ENCODE measurements at places on chromosomes 13 and 19.

- no peak for DNase-seq
These were observed 23.8 kb downstream of the LRCH1 start for GRCh38 chr13:46576762-46577161.

DNA sequence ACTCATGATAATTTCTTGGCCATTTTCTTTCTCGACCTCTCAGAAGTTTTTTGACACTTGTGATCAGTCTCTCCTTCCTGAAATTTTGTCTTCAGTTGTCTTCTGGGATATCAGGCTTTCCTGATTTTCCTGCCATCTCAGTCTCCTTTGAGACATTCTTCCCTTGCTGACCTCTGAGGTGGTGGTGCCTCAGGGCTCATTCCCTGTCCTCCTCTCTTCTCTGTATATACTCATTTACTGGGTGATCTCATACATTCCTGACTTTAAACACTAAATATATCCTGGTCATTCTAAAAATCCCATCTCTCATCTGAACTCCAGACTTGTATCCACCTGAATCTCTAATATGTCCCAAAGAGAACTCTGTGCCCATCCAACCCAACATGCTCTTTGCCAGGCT, 31.3 kb upstream of the STARD13 start:
- no peak for DNase-seq

DNA sequence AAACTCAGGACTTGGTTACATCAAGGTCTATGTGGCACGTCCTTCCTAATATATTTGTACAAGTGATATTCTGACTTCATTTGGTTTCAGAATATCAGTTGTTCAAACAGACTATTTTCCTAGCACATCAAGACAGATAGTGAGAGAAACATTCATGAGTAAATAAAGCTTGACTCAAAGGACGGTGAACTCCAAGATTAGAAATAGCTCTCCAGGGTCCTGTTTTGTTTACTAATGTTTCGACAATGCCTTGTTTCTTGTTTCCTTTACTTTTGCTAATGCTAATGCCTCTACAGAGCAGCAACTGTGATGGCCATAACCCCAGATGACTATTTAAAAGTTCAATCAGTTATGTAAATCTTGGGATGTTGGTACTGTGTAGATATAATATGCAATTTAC, 313.9 kb downstream of the KLF12 start:
- DNase-seq: no peak

DNA sequence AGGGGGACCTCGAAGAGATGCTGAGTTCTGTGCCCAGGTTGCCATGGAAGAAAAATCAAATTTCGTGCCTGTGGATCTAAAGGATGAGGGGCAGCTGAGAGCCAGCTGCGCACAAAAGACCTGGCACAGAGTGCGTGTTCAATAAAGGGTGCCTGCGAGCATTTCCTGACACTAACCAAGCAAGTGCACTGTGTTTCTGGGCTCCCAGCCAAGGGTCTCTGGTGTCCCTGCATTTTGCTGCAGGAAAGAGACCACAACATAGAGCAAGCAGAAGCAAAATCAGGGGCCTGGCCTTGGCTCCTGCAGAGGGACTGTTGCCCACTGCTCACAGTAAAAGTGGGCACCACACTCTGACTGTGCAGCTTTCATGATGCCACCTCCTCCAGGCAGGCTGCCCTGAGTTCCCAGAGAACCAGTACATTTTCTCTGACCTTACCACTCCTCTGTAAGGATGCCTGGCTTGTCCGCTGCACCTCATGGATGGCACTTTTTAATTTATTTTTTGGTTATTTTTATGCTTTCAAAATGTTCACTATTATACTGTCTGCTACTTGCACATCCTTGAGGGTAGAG, 70.8 kb upstream of the GPR12 start:
- DNase-seq: no peak

DNA sequence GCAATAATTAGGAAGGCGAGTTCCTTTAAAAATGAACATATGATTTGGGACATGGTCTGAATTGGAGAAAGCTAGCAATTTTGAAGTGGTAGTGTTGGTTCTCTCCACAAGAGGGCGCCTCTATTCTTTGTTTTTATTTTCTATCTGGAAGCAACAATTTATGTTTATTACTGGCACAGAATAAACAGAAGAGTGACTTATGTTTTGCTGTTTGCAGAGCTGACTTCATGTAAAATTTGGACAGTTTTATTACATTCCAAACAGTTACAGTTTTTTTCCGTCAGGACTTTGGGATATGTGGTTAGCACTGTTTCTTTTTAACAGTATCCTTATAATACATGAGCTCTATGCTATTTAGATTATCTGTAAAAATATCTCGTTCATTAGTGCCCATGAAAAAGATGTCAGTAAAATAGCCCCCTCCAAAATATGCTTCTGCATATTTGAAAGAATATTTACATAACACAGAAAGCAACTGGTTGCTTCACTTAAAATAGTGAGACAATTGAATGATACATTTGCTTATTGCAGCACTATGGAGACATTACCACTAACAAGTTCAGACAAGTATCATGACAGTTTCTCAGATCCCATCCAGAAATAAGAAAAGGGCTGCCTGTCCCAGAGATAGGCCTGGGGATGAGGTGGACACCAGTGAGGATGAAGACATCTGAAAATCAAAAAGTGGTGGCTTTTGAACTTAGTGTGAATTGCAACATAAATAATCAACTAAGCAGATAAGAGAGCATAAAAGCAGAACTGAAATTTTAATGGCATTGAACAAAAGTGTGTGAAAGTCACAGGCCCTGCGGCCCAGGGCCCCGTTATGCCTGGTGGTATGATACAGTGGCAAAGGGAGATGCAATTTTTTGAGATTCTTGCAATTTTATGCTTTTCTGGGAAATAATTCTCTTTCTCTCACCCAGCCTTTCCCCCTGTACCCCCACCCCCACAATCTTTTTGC, 32.3 kb upstream of the FGF9 start:
- no peak for DNase-seq

- peak; percentile 36 for DNase-seq
These were observed 4.9 kb upstream of the TNFSF14 start for GRCh38 chr19:6674868-6675305.

DNA sequence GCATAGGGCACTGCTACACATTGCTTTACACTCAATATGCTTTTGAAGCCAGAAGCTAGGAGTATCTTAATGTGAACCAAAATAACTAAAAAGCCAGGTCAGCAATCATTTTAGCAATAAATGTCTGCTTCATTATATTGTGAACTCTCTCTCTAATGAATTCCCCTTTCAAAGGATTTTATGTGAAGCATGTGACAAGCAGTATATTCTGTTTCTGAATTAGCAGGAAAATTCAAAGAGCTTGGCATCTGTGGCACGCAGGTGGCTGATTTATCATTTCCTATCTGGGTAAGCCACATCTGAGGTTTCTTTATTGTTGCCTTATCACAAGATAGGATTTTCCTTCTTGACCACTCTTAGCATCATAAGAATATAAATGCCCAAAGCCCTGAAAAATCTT, 56.8 kb upstream of the KLF12 start:
- no peak for DNase-seq

- no peak for DNase-seq
These were observed 54.2 kb downstream of the KDM4B start for GRCh38 chr19:5023128-5023571.

GRCh38 chr13:108033800-108034707, 181.3 kb downstream of the LIG4 start:
- DNase-seq: no peak

DNA sequence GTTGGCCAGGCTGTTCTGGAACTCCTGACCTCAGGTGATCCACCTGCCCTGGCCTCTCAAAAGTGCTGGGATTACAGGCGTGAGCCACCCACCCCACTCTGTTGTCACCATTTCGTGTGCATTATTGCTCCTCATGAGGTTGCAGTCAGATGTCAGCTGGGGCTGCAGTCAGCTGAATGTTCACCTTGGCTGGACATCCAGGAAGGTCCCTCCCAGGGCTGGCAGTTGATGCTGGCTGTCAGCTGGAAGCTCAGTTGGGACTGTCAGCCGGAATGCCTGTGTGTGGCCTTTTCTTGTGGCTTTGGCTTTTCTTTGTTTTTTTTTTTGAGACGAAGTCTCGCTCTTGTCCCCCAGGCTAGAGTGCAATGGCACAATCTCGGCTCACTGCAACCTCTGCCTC, 6.6 kb downstream of the MEGF8 start:
- no peak for DNase-seq

DNA sequence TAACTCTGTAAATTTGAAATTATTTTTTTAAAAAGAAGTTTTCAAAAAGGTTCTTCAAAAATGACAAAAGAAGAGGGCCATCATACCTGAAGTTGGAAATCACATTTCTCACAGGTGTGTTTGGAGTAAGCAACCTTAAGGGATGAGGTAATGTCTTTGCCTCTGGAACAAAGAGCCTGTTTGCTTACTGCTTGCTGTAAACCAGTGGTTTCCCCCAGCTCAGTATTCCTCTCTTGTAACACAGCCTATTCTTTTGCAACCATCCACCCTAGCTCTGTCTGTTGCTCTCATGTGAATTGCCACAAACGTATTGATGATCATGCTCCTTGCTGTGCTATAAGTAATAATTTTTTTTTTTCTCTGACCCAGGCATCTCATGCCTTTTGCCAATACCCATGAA, 38.1 kb downstream of the UCHL3 start:
- no peak for DNase-seq

- no peak for DNase-seq
These were observed 2.4 kb downstream of the SMIM24 start for GRCh38 chr19:3477951-3478350.

GRCh38 chr19:991174-991931, 7.2 kb downstream of the WDR18 start:
- no peak for DNase-seq

DNA sequence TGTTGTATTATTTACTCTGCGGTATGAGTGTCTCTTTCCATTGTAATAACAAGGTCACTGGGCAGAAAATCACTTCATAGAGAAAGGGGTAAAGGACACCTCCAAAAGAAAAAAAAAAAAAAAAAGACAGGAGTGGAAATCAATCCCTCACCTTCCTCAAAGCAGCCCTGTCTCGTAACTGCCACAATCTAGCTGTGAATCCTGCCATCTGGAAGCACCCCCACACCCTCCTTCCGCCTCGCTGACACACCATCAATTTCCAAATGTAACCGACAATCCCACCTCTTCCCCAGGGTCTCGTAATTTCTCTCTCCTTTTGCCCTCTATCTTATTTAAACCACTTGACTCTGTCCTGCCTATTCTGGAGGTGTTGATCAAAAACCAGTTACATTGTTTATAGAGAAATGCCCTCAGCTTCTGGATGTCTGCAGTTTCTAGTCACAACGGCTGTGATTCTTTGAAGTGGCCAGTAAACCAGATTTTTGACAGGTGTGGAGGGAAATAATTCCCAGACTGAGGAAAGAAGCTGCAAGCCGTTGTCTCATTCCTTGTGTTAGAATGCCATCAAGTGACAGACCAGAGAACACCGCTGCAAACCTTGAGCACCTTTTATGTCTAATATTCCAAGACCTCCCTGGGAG, 9.1 kb upstream of the POP4 start:
- DNase-seq: no peak

DNA sequence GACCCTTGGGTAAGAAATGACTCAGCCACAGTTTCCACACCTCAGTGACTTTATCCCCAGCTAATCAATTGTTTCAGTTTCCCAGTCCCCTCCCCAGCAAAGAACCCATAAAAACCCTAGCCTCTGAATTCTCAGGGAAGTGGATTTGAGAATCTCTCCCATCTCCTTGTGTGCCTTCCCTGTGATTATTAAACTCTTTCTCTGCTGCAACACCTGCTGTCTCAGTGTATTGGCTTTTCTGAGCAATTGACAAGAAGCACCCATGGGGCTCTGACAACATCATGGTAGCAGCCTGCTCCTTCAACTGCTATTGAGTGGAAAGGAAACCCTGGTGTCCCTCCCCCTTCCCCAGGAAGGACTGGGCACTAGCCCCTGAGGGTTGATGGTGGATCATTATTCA, 73.7 kb downstream of the UQCRFS1 start:
- DNase-seq: no peak

DNA sequence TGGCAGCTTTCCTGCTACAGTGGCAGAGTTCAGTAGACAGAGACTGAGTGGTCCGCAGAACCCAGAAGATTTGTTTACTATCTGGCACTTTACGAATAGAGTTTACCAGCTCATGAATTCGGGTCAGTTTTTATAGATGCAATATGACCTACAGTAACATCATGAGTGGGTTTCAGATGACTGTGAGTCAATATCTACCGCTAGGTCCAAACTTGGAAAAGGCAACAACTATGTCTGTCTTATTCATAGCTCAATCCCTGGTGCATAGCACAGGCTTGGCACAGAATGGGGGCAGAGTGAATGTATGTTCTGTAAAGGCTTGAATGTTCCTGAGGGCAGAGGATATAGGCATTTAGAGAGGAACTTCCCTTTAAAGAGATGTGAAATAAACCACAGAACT, 65.2 kb downstream of the RAP2A start:
- no peak for DNase-seq

GRCh38 chr19:2524840-2525723, 49.2 kb downstream of the GADD45B start:
- DNase-seq: peak; percentile 61

- DNase-seq: no peak
These were observed 256.1 kb downstream of the DACH1 start for GRCh38 chr13:71610876-71611275.

GRCh38 chr13:57582032-57582431, 49.5 kb upstream of the PCDH17 start:
- DNase-seq: no peak

DNA sequence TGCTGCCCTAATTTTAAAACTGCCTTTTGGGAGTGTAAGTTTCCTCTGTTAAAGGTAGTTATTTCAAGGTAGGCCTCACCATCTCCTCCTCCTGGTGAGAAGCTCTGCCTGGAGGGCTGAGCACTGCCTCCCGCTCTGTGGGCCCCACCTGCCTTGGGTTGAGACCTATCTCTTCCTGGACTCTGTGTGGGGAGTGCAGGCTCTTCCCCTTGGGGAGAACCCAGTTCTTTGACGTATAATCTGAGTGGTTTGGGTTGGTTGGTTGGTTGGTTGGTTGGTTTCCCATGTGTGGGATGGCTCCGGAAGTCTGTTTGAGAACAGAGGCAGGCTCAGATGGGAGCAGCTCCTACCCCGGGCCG, 39.1 kb downstream of the ACTN4 start:
- no peak for DNase-seq

DNA sequence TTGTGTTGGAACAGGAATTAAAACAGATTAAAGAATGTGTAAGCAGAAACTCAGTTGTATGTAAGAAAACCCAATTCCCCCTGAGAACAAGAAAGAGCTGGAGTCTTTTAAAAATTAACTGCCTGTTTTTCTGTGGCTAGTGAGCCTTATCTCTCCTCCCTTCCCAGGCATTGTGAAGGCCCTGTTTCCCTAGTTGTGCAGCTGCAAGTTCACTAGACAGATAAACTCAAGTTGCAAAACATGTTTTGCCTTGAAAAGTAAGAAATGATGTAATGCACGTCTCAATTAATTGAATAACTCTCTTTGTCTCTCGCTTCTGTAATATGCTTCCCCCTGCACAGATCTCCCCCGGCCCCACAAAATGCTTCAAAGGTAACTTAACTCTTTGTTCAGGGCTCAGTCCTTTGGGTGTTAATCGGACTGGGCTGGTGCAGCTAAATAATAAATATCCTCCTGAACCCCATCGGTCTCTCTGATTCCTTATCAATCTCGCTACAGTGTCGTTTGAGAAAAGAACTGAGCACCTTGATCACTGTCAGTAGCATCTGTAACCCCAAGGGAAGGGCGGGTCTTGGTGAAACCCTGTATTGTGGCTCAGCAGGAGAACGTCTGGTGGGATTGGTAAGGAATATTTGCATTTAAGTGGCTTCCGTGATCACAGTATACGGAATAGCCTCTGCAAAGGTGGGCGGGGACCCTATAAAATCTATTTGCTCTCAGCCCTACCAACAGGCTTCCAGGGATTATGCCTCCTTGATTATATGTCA, 1.6 kb upstream of the ZNF556 start:
- DNase-seq: no peak

All from SW 1271 (cell line).